ENCODE measurements at places on chromosomes 1 and 21.

- no peak for DNase-seq
Measured at GRCh38 chr1:67855444-67855843, 22.2 kb upstream of the GNG12 start.

DNA sequence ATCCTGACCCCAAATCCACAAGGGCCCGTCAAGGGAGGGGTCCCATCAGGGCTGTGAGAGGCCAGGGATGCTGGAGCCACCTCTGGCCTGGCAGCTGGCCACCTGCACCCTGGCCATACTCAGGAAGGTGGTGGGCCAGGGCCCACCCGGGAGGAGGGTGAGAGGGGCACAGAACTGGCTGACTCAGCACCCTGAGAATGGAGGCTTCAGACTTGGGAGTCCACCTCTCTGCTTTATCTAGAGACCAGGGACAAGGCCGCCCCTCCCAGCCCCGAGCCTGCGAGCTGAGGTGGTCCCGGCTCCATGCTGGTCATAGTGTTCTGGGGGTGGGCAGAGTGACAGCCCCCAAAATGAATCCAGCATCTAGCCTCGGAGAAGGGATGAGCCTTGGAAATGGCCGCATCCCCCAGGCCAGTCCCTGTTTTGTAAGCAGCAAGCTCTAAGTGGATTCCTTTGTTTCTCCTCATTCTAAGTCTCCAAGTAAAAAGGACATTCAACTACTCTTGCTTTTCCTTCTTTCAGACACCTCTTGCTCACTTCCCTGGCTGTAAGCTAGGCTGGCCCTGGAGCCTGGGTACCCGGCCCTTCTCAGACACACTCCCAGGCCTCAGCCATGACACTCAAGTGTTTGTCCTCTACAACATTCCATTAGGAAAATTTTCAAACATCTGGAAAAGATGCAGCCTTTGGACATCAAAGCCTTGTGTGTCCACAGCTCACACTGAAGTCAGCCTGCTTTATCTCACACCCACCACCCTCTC, 12.3 kb downstream of the WNT3A start:
- DNase-seq, result no peak

DNA sequence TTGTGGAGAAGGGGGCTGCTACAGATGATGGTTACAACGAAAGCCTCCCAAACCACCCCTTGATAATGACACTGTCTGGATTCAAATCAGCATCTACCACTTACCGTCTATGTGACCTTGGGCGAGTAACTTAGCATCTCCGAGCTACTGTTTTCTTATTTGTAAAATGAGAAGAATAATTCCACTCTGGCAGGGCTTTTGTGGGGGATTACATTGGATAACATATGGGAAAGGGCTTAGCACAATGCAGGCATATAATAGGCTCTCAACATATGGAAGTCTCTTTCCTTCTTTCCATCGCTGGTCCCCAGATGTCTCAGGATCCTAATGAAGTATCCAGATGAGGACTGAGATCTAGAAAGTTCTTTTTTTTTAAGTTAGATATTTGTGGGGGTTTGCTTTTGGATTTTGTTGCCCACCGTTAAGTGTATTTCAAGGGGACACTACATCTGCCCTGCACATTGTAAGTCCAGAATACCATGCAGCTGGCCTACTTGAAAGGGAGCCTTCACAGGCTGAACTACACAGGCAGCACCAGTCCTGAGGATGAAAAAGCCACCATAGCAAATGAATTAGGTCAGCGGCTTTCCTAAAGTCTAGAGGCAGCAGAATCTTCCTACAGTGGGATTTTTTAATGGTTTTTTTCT, 172.2 kb upstream of the IRF2BP2 start:
- no peak for DNase-seq

GRCh38 chr1:34843392-34844251, 15.9 kb downstream of the SMIM12 start:
- no peak for DNase-seq

DNA sequence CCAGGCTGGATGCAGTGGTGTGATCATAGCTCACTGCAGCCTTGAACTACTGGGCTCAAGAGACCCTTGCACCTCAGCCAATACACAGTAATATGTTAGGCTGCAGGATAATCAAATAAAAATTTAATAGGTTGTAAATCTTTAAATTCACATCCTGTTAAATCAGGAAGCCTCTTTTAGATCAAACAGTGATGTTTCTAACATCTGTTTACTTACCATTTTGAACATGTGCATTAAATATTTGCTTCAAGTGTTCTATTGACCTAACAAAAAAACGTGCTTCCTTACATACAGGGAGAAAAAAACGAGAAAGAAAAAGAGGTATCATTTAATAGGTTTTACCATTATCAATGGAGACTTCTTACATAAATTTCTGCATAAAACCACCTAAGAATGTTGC, 70.6 kb downstream of the IARS2 start:
- DNase-seq, result no peak

DNA sequence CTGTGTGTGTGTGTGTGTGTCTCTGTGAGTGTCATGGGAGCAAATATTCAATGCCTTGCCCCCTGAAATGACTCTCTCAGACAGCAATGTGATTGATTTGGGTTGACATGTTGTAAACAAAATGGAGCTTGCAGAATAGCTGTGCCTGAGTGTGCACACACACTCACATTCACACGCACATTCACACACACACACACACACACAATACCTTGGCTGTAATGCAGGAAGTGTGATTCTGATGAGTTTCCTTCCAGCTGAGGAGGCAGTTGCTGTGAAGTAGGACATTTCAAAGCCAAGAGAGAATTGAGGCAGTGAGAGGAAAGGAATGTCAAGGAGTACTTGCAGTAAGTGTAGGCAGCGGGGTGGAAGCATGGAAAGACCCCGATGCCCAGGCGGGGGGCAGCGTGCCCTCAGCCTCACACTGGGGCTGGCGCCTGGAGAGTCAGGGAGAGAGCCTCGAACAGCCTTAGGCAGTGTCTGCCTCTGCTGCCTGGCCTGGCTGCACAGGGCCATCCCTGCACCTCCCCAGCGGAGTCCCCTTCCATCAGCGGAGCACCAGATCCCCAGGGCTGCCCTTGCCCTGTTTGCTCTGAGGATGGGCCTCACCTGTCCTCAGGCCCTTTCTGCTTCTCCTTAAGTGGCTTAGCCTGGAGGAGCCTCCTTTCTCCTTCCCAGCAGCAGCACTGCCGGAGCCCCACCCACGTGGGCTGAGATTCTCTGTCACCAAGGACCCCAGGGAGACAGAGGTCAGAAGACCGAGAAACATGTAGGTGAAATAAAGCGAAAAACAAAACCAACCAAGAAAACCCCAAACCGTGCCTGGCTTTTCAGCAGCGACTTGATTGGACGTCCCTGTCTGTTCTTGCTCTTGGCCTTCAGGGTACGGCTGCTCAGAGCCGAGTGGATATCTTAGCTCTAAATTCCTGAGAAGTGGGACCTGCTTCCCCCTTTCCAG, 9.2 kb downstream of the VASH2 start:
- no peak for DNase-seq

- no peak for DNase-seq
Measured at GRCh38 chr1:157371826-157372225, 180.5 kb downstream of the FCRL5 start.

DNA sequence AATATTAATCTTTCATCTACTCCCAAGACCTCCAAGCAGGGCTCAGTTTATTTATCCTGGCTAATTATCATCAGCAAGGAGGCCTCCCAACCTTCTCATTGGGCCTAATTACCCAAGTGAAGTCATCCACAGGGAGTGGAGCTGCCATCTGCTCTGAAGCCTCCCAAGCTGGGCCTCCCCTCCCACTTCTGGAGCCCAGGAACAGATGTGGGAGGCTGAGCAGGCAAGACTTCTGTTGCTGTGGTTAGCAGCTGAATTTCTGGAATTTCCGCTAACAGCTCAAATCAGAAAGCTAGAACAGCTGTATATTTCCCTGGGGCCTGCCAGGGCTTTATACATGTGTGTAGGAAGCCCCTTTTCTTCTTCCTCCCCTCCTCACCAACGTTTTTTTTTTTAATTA, 127.5 kb downstream of the UCK2 start:
- no peak for DNase-seq

DNA sequence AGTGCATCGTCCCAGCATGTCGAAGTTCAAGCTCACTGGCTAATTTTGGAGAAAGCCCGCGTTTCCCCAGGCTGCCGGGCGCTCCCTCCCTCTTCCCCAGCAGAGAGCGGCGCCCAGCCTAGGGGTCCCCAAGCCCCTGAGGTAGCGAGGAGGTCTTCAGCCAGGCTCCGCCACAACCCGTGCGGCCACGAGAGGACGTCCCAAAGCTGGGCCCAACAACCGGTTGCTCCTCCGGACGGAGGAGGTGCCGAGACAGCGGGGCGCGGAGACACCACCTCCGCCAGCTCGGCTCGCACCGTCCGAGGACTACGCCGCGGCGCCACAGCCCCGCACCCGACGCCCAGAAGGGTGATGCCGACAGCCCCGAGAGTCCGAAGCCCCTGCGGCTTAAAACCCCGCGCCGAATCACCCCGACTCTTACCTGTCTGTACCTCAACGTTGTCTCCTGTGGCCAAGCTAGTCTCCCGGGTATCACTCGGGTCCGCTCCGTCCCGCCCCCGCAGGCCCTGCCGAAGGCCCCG, at the start of gene DENND2C:
DENND2C (minus strand) TSS at position 488 of the 521 bp plus-strand sequence. CDS start 44,065 bp downstream, outside the sequence.
- DNase-seq, result no peak

GRCh38 chr1:160256396-160257046, 5.8 kb downstream of the DCAF8 start:
- no peak for DNase-seq

- DNase-seq, result no peak
Measured at GRCh38 chr1:227951624-227952373, 4.1 kb upstream of the WNT9A start.

- DNase-seq, result no peak
Measured at GRCh38 chr1:235069577-235070563, 58.8 kb downstream of the TOMM20 start.

- no peak for DNase-seq
Measured at GRCh38 chr1:210117681-210118170, 114.9 kb upstream of the SERTAD4 start.

GRCh38 chr1:53060579-53060978, 1.4 kb upstream of the PODN start:
- DNase-seq, result no peak

DNA sequence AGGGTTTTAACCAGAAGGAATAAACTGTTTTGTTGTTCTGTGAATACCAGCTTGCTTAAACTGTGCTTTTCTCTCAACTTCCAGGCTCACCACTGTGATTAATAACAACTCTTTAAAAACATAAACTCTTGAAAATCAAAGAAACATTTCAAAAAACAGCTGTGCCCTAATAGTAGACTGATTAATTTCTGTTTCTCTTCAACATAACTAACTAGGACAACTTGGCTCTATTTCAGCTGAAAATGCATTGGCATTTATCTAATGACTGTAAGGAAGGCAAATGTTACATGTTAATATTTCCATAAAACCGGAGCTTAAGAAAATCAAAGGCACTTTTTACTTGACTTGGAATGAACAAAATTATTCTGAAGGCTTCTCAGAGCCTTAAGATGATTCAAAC, 656.1 kb upstream of the NEGR1 start:
- DNase-seq, result no peak

DNA sequence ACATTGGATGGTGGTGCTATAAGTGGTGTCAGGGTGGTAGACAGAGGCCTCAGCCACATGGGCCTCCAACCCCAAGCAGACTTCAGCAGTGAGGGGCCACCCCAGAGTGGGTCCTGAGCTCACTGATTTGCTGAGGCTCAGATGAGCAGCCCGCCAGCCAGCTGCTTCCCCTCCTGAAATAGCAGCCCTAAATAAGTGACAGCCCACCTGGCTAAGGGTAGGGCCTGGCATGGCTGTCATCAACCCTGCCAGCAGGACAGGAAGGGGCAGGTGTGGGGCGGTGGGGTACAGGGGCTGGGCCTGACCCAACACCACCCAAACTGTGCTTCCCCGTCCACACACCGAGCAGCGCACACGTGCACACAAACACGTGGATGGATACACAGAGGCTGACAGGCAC, 79.3 kb downstream of the GRIK3 start:
- no peak for DNase-seq

DNA sequence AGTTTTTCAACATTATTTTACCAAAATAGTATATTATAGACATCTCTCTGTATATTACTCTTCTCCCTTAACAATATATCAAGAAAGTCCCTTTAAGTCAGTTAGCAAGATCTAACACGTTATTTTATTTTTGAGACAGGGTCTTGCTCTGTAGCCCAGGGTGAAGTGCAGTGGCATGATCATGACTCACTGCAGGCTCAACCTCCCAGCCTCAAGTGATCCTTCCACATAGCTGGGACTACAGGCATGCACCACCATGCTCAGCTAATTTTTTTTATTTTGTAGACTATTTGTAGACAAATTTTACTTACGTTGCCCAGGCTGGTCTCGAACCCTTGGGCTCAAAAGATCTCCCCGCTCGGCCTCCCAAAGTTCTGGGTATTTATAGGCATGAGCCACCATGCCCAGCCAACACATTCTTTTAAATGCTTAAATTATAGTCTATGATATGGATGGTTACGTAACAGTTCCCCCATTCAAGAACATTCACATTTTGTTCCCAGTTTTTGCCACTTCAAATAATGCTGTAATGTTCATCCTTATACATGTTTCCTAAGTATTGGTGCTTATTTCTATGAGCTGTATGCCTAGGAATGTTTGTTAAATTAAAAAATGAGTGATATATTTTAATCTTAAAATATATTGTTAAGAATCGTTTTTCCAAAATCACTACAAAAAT, 70.4 kb downstream of the TUT4 start:
- DNase-seq, result no peak

DNA sequence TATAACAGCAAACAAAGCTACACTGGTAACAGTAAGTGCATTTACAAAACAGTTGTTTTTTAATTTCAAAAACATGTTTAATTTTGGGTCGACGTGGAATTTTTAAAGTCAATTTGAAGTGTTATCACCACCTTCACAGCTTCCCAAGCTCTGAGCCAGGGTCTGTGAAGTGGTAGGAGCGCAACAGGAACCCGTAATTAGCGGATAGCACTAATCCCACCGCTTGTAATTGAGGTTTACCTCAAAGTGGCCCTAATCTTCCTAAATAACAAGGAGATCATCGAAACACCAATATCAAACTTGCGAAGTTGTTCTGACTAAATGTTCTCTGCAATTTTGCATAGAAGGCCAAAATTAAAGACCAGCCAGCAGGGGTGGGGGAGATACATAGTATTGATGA, 18.8 kb downstream of the LBR start:
- no peak for DNase-seq

DNA sequence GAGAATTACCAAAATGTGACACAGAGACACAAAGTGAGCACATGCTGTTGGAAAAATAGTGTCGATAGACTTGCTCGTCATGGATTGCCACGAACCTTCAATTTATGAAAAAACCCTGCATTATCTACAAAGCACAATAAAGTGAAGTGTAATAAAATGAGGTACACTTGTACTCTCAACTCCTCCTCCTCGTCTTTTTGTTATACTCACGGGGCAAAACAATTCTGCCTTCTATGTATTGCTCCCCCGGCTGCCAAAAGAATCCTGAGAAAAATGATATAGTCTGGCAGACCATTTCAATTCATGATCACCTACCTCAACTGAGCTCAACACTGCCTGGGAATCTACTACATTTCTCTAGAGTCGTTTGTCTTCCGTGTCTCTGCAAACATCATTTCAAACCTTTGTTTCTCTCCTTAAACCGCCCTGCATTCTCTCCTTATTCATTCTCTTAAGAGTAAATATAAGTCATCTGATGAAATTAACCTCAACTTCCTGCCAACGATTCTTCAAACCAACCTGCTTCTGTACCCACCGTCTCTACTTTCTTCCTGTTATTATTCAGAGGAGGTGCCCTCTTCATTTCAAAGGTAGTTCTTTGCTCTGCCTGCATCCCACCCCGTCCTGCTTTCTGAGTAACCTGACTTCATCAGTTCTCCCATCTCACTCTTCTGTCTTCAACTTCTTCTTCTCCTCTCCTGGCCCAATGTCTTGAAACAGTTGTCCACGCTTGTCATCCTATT, 12.9 kb upstream of the IL19 start:
- no peak for DNase-seq
